ENCODE measurements at places on chromosomes 6 and 20. TPM values are rescaled to one million over a fixed set of nuclear protein-coding genes. Genes with fewer than 3 reads are reported as not detected.

- DNase-seq = no peak
Observed at GRCh38 chr20:38554986-38555385, 26.0 kb upstream of the ADIG start.

DNA sequence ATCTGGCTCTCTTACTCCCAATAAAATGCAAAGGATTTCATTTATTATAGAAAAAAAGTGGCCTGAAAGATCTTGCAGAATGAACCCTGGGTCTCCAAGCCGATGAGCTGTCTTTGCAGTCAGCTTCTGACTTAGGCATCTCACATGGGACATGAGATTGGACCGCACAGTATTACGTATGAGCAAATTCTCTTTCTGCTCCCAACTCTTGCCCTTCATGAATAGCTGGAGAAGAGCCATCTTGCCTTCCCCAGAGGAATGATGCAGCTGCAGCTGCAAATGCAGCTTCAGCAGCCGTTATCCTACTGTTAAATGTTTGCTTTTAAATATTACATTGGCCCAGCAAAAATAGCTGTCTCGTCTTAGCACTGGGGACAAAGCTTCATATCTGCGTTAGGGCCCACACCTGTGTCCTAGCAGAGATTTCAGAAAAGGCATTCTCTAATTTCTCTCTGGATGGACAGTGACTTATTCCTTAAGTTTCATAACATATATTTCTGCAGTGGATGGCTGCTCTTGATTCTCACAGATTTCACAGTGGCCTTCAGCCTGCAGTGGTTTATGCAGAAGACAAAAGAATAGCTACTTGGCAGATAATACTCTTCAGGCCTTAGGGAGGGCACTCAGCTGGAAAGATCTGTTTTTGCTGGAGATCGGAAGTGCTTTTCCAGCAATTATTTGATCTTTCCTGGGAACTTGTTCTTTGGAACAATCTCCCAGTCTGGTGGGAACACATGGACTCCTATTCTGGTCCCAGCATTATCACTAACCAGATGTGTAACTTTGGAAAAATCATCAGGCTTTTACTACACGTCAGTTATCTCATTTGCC is 129.2 kb downstream of the FYN start:
- DNase-seq = no peak

DNA sequence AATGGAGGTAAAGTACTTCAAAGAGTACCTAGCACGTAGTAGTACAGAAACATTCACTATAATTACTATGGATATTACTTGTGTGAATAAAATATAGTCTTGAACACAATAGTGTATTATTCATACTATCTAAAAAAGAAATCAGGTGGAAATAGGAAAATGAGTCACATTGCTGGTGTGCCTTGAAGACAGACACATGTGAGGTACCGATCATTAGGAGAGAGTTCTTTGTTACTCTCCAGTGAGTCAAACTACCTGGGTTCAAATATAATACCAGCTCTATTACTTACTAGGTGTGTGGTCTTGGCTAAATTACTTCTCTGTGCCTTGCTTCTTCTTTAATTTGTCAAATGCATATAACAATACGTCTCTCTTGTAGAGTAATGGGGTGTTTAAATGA is 50.8 kb upstream of the BEND6 start:
- no peak for DNase-seq

DNA sequence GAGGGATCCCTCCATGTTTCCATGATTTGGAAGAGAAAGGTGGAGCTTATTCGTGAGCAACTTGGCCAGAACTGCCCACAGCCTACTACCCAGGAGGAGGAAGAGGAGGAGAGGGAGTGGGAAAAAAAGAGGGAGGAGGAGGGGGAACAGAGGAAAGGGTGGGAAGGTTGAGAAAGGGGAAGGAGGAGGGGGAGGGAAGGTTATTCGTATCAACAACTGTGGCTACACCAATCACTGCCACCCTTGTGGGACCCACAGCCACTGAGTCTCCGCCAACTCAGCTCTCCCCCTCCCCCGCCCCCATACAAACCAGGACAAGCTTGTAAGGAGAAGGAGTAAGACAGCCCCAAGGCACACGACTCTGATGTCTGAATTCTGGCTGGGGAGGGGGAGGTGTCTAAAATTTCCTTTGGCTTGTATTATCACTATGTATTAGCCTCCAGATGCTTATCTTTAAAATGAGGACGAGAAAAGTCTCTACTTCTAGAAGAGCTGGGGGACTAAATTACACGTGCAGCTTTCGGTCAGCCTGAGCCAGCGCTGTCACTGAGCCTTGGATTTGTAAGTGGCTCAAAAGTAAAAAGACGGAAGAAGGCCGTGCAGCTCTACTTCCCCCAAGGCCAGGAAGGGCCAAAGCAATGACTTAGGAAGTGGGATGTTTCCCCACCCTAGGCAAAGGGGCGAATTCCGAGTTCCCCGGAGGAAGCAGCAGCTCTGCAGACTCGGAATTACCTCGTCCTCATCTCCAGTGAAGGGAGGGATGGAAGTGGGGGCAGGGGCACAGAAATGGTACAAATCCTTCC is 1.0 kb downstream of the FKBP1A start:
- peak; percentile 26 for DNase-seq

The ABHD16B gene
- not detected for total RNA-seq

The RBPJL gene
- not detected for total RNA-seq

GRCh38 chr20:40856653-40857052 is 167.6 kb upstream of the MAFB start:
- no peak for DNase-seq

- DNase-seq = no peak
Observed at GRCh38 chr20:48788486-48789072, 39.2 kb downstream of the PREX1 start.

The PRR18 gene
- total RNA-seq = not detected

DNA sequence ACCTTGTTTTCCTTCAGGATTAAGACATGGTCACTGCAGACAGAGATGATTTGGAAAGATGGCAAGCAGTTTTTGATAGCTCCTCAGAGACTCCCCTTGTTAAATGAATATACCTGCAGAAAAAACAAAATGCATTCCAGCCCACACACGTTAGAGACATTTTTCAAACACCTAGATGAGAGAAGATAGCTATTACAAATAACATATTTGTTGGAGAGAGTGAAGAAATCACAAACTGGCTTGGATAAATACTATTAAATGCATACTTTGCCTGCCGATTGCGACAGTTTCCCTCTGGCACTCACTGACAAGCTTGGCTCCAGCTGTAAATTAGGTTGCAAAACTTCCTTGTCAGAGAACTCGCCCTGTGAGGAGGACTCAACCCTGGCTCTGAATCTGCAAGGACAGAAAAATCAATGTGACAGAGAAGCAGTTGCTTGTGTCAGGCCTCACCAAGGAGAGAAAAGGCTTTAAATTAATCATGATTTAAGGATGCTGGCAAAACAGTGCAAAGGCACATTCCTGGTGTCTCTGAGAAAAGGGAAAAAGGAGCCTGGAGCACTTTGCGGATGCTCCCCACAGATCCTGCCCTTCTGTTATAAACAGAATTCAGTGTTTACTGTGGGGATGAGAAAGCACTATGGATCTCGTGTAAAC is 423.7 kb upstream of the MARCKS start:
- no peak for DNase-seq

DNA sequence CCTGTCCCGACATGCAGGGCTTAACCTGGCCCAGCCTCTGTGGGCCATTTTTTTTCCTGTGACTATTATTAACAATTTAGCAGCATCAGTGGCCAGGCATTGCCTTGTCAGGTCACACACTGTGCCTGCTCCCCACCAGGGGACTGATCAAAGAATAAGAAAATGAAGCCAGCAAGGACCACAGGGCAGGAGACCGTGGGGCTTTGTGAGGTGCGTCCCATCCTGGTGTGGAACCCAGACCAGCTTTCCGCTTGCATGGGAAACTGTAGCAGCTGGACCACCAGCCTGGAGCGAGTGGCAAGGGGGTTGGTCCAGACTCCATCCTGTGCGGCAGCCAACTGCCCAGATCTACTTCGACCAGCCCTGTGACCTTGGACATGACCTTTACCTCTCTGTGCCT is 218.3 kb downstream of the ANKRD60 start:
- DNase-seq = no peak

Data from glutamatergic neuron (in vitro differentiated cells).